ENCODE measurements at places on chromosomes 1 and 21.

GRCh38 chr21:14523234-14523633, 22.9 kb downstream of the SAMSN1 start:
- DNase-seq: no peak

- DNase-seq: no peak
Observed at GRCh38 chr1:240255922-240256321, 164.2 kb downstream of the FMN2 start.

DNA sequence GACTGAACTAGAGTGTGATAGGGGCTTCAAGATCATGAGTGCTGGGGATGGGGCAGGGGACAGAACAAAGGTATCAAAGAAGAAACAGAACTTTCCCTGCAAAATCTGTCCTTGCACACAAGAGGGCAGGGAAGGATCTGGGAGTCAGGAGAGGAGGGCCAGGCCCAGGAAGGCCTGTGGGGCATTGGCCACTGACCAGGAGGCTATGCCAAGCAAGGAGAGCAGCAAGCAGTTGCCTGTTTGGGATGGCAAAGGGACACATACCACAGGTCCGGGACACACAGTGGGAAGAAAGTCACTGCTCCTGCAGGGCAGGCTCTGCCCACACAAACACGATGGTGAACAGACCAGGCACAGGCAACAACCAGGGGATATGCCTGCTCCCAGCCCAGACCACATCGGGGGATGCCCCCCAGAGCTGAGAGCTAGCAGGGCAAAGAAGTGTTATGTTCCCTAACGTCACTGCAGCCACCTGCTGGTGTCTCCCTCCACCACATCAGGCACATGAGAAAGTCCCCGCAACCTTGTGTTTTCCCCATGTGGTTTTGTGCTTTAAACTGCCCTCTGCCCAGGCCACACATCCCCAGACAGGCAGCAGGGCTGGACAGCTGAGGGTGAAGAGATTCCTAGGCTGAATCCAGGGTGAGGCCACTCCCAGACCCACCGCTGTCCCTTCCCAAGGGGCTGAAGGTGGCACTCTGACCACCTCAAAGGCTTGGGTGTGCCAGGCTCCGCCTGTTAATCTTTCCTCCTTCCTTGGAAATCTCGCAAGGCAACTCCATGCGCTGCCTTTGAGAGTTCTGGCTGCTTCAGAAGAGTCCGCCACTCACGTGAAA, 53.6 kb downstream of the KIF21B start:
- DNase-seq: no peak

GRCh38 chr1:183416850-183417771, 1.1 kb downstream of the NMNAT2 start:
- DNase-seq: no peak

DNA sequence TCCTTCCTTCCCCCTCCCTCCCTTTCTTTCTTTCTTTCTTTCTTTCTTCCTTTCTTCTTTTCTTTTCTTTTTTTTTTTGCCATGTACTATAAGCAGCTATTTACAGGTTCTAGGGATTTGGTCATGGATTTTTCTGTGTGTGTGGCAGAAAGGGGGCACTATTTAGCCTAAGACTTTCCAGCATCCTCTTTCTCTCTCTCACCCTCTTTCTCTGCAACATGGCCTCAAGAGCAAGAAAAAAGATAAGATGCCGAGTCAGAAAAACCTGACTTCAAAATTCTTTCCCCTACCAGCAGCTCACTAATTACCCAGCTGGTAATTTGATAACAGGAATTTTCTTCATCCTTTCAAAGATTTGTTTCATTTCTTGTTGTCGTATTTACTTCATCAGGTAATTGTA, 458.3 kb upstream of the ADAMTS5 start:
- DNase-seq: no peak

DNA sequence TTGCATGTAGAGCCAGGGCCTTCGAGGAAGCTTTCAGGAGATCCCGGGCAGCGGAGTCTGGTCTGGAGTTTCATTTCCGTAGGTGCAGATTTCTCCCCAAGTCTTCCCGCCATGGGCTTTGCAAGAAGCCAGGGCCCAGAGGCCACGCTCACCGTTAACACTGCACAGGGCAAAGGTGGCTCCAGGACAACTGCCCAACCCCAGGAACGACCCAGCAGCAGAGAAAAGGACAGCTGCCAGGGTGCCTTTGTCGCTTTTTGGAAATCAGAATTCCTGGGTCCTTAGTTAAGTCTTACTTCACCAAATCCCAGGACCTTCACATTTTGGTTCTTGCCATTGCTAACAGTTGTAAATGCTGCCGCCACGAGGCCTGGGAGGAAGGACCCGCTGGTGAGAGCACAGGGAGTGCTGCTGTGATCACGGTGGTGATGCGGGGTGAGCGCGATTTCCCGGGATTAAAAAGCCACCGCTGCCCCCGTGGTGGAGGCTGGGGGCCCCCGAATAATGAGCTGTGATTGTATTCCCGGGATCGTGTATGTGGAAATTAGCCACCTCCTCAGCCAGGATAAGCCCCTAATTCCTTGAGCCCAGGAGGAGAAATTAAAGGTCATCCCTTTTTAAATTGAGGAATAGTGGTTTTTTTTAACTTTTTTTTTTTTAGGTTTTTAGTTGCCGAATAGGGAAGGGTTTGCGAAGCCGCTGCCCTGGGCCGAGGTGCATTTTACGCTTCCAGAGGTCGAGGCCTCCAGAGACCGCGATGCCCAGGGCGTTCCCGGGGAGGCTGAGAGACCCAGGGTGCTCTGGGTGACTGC, 8.2 kb downstream of the SIM2 start:
- no peak for DNase-seq

- DNase-seq: no peak
Observed at GRCh38 chr21:32371913-32372314, 20.9 kb downstream of the URB1 start.

DNA sequence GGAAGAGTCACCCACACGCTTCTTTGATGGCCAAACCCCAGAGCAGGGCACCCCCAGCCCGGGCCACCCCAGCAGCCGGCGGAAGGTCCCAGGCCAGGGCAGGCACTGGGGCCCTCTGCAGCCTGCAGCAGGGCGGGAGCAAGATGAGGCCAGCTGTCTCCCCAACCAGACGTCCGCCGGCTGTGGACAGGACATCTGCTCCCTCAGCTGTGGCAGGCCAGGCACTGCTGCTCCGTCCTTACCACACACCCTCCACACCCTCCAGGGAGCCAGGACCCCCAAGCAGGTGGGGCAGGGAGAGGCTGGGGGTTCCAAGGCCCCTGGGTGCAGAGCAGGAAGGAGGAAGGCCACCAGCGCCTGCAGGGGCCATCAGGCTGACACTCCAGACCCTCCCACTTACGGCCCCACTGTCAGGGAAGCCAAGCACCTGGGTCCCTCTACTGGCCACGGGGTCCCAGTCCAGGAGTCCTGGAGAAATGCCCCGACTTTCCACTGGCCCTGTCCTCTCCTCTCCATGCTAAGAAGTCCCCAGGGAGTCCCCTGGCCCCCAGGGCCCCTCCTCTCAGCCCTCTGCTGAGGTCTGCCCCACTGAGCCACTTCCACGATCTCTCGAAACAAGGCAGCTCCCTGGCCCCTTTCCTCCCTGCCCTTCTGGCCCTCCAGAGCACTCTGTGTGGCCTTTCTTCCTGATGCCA, 5.6 kb downstream of the WNT9A start:
- no peak for DNase-seq

GRCh38 chr1:41731516-41732030, 187.1 kb downstream of the HIVEP3 start:
- no peak for DNase-seq

- no peak for DNase-seq
Observed at GRCh38 chr21:35007348-35007747, 41.8 kb downstream of the RUNX1 start.

DNA sequence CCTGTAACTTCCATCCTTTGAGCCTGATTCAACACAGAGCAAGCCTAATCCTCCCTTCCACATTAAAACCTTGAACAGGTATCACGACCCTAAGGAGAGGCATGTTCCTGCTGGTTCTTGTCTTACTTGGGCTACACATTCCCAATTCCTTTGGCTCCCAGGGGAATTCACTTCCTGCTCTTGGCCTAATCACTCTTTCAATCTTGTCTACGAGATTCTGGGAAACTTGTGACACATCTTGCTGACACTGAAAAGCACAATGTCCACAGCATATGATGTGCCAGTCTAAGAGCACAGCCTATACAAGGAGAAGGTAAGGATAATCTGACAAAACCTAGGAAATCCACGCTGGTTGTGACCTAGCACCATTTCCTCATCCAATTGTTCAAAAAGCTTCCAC, 163.9 kb downstream of the GABPA start:
- DNase-seq: no peak

DNA sequence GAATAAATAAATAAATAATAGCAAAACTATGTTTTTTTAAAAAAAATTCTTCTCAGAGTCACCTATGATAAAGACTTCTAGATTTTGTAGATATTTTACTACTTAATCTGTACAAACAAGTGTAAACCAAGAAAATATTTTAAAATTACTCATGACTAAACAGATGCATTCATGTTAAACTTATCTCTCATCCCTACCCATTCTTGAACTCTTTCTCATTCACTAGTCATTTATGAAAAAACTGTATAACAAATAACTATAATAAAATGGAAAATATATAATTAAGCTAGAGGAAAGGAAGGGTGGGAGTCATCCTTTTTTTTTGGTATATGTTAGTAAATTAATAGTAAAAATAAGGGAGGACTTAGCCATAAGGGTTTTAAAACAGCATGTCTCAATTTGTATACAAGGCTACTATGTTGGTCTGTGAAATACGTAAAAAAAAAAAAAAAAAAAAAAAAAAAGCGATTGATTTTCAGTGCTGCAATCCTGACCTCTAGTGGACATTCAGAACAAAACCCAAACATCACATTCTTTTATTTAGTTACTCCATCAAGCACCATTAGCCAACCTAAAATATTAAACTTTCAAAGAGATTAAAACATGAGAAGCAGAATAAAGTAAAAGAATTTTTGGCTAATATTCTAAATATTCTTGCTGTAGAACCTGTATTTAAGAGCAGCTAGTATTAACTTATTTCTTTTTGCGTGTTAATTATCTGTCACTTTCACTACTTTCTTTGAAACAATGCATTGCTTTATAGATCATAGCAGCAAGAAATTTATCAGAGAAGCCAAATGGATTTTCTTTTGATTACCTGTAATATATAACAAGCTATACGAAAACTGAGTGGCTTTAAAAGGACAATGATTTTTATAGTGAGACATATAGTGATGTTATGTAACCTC, 255.8 kb upstream of the CACYBP start:
- DNase-seq: peak; percentile 67

DNA sequence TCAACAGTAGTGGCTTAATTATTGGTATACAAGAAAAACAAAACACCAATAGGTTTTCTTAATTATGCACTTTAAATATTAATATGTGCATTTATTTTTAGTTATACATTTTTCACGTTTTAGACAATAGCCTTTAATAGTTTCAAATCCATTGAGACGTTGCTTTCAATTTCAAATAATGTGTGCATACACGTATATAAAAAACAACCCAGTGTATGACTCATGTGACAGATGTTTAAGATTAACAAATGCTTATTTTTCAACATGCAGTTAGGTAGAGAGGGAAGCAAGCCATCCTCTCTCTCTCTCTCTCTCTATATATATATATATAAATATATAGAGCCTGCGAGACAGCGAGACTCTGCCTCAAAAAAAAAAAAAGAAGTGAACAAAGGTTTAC, 24.3 kb downstream of the EYA3 start:
- DNase-seq: no peak

DNA sequence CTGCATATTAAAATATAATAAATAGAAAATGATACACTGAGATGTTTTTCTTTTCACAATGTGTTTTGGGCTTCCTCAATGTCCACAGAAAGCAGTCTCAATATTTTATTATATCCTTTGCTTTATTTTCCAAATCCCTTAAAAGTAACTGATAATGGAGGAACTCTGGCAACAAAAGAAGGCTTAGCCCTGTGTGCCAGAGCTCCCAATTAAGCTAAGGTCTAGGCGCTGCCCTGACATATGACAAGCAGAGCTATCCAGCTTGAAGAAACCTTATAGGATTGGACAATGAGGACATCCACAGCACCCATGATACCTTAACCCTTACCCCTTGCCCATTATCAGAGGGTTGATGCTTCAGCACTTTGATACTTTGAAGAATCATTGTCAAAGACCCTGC, 12.9 kb upstream of the SHCBP1L start:
- no peak for DNase-seq

DNA sequence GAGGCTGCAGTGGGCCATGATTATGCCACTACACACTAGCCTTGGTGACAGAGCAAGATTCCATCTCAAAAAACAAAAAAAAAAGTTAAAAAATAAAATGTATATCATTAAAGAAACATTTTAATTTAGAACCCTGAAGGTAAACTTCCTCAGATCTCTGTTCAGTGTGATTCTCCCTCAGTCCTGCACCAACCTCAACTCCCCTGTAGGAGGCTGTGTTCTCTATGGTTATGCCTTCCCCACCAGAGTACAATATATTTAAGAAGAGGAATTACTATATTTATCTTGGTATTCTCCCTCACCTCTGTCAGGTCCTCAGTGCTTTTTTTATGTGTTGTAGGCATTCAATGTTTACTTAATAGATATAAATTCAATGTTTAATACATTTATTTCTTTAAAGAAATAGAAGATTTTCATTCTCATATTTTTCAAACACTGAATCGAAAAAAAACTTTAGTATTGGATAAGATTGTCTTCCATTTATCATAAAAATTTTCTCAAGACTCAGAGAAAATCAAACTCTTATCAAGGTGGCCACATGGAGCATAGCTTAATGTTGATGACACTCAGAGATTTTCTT, 4.8 kb upstream of the LRRC8B start:
- no peak for DNase-seq

DNA sequence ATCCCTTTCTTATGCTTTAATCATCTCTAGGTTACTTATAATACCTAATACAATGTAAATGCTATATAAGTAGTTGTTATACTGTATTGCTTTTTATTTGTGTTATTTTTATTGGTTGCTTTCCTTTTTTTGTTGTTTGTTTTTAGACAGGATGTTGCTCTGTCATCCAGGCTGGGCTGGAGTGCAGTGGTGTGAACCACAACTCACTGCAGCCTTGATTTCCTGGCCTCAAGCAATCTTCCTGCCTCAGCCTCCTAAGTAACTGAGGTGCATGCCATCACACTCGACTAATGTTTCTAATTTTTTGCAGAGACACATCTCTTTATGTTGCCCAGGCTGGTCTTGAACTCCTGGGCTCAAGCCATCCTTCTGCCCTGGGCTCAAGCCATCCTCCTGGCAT, 26.9 kb downstream of the KRTAP19-8 start:
- DNase-seq: no peak

GRCh38 chr1:46639547-46639946, 22.9 kb upstream of the MOB3C start:
- DNase-seq: no peak

GRCh38 chr1:19342894-19343616, 30.9 kb downstream of the SLC66A1 start:
- DNase-seq: no peak

DNA sequence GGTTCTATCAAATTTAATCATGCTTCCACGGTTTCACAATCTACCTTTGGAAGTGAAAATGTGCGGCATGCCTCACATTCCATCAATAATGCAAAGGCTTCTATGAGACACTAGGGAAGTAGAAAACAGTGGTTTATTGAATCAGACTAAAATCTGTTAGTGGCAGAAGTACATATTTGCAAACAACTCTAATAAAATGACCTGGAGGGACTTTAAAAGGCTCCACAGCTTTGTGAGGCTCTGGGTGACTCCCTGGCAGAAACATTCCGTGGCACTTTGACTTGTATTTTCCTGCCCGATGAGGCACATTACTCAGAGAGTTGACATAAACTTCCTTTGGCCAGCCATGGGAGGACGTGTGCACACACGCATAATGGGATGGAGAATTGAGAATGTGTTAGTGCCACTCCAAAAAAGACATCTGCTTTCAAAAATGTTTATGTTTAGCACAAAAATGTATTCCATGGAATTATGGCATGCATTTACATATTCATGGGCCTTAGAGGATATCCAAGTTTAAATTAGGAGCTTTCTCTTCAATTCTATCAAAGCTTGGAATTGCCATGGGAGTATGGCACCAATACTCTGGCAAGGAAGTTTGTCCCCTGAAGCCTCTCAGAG, 60.0 kb upstream of the SSX2IP start:
- no peak for DNase-seq
